ENCODE measurements at places on chromosomes 4 and X.

- DNase-seq: no peak
Measured at GRCh38 chr4:35538807-35539206, 705.5 kb downstream of the ARAP2 start.

GRCh38 chr4:61024610-61025009 is 175.5 kb upstream of the ADGRL3 start:
- no peak for DNase-seq

- DNase-seq: no peak
Measured at GRCh38 chr4:1975880-1976279, 32.9 kb downstream of the NELFA start.

DNA sequence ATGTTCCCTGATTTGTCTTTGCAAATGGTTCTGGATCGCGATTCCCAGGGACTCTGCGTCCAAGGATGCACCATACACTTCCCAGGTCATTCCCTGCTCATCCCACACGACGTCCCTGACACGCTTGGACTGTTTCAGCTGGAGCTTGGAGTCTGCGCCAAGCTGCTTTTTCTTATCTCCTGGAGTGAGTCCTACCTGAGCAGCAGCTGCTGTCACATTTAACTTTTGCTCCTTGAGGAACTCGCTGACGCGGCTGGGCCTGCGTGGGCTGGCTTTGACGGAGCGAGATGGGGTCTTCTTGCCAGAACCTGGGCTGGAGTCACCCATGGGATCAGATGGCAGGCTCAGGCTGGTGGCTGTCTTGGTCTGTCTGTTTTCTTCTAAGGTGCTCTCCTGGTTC is 59.6 kb downstream of the GPRIN3 start:
- DNase-seq: no peak

GRCh38 chr4:75555294-75556164 is at the start of gene ODAPH:
Gene ODAPH, plus strand, starts transcription at chr4:75556066. Its CDS starts 17 bp downstream, at chr4:75556083.
- no peak for DNase-seq

DNA sequence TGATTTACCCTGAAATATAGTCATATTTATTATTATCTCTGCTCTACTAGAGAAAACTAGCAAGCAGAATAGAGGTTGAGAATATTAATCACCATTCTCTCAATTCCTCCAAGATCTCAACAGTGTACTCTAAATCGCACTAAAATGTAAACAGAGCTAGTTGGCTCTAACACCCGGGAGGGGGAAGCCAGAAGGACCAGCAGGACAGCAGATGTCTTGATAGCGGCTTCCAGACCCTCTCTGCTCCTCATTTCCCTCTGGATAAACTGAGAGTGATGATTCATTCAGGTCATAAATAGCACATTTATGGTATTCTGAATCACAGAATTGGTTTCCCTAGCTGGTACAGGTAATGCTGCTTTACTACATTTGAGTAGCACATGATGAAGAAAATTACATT is 82.5 kb downstream of the TBC1D9 start:
- peak; percentile 67 for DNase-seq

- no peak for DNase-seq
Measured at GRCh38 chrX:29555465-29556091, 659.8 kb upstream of the MAGEB2 start.

GRCh38 chr4:120965938-120966337 is 43.4 kb upstream of the PRDM5 start:
- DNase-seq: no peak

GRCh38 chr4:127558489-127559407 is 74.0 kb upstream of the INTU start:
- no peak for DNase-seq

- DNase-seq: no peak
Measured at GRCh38 chr4:31949045-31949444, 1228.9 kb downstream of the PCDH7 start.

DNA sequence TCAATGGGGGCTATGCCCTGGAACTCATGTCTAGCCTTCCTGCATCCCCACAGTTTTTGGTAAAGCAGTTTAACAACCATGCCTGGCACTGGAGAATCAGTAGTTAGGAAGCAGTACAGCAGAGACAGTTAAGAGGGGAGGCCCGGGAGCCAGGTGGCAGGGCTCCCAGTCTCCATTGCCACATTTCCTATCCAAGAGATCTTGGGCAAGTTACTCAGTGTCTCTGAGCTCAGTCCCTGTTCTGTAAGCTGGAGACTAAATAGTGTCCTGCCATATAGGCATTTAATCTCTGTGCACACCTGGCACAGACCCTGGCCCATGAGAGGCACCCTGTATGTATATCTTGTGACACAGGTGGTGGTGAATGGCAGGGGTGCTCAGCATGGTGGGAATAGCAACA is 156.1 kb upstream of the EOLA2 start:
- no peak for DNase-seq

DNA sequence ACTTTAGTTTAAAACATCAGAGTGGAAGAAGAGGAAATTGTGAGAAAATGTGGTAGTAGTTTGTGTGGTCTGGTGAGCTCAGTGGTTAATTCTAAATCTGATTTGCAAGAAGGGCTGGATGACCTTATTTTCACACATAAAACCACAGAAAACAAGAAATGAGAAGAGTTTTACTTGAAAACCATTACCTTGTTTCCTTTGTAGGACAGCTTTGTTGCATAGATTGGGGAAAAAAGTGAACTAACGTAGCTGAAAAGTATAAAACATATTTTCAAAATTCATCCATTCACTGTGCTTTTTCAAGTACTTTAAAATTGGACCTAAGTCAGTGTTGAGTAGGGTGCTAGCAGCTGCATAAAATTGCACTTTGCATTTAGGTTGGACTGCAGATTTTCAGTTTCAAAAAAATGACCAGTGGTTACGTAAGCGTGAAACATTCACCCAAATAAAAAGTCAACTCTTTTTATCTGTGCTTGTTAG is 211.3 kb downstream of the ARHGAP10 start:
- DNase-seq: no peak

- DNase-seq: no peak
Measured at GRCh38 chr4:1227816-1228215, 21.1 kb downstream of the CTBP1 start.

DNA sequence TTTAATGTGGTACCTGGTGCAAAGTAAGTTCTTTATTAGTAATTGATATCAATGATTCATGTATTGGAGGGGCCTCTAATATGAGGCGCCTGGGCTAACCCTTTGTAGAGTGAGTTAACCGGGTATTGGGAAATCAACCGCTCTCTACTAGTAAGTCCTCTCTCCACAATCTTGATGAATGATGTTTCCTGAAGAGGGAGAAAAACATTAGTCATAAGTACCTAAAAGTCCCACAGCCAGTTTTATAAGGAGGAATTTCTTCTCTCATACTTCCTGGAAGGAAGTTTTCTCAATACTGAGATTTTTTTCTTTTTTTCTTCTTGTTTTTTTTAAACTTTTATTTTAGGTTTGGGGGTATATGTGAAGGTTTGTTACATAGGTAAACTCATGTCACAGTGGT is 62.3 kb downstream of the AGTR2 start:
- no peak for DNase-seq

DNA sequence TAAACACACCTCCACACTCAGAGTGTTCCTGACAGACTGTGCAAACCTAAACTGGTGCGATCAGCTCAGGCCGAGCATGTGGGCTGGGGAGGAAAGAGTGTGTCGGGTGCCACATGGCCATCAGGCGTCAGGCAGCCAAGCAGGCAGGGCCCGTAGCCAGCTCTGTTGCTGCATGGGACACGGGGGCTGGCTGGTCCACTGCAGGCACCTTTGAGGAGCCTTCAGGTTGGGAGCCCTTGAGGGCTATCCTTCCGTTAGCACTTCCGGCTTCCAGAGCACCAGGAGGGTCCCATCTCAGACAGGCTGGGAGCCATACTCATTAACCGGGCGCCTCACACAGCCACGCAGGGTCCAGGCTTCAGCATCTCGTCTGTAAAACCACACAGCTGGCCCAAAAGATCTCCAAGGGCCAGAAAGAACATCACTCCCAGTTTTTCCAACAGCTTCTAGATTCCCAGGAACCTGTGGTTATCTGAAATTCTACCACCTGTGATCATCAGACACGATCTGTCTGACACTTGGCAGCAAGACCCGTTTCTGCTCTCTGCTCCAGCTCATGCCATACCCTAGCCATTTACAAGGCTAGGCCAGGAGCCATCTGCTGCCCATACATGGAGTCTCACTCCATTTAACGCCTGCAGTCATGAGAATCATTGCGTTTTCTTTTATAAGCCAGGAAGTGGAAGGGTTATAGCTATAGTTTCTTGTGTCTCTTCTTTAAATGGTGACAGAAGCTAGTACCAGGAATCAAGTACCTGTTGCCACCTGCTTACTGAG is 87.5 kb downstream of the NSUN7 start:
- DNase-seq: no peak

GRCh38 chr4:59960143-59960542 is 1240.0 kb upstream of the ADGRL3 start:
- DNase-seq: no peak

DNA sequence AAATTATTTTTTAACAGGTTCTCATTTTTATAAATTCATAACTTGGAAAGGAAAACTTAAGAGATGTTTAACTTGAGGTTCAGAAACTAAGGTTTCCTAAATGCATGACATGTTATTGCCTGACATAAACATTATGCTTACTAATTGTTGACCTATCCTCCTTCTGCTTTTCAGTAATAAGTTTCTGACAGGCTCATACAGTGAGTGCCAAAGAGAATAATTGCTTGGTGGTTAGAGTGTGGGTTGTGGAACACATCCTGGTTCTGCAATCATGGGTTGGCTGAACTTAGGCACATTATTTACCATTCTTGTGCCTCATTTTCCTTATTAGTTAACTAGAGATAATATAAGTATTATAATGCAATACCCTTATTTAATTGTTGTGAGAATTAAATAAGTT is 56.5 kb downstream of the BMPR1B start:
- no peak for DNase-seq
